Aorta (tissue), 5 donors: ENCODE measurements at places on chromosomes 5 and 9. TPM values are rescaled to one million over a fixed set of nuclear protein-coding genes. Genes with fewer than 3 reads are reported as not detected.
A peak's percentile ranks its signal among the peaks of the same experiment; 100 is the strongest.

The SPZ1 gene
- total RNA-seq, result not detected

The PCDHB4 gene
- 6.2 TPM for total RNA-seq

The PCDHB16 gene
- 7.4 TPM for total RNA-seq

The PTPRD gene
- 49.2 TPM for total RNA-seq

The SLC4A9 gene
- total RNA-seq, result not detected

The LEAP2 gene
- total RNA-seq, result 1.3 TPM

The EIF4EBP3 gene
- 14.2 TPM for total RNA-seq

The WNT8A gene
- total RNA-seq, result not detected

The OR1Q1 gene
- total RNA-seq, result not detected

The PAEP gene
- total RNA-seq, result not detected

The PCDHGA2 gene
- total RNA-seq, result 10.6 TPM

The PCDHGB4 gene
- 10.1 TPM for total RNA-seq

DNA sequence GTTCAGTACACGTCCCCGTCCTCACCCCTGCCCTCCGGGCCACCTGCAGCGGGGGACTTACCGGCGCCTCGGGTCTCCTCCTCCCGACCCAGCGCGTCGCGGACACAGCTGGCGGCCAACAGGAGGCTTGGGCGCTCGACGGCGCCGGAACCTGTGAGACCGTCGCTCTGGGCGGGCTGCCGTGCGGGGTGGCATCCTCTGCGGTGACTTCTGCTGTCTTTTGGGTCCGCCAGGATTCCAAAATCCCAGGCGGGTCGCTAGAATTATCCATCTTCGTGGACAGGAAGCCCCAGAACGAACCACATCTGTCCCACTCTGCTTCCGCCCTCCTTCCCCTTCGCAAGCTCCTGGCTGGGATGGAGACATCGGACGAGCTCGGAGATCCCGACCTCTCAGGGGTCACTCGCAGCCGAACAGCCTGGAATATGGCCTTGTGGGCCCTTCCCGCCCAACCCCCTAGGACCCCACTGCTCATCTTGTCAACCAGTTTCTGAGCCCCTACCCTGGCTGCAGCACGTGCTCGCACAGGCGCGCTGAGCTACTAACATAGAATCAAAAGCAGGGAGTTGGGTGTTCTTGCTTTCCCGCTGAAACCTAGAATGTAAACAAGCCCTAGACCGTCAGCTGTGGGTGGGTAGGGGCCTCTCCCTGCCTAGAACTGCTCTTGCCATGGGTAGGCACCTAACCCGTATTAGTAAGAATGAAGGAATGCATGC lies 947 bp upstream of the MARCHF3 start:
- DNase-seq, result peak; percentile 48

DNA sequence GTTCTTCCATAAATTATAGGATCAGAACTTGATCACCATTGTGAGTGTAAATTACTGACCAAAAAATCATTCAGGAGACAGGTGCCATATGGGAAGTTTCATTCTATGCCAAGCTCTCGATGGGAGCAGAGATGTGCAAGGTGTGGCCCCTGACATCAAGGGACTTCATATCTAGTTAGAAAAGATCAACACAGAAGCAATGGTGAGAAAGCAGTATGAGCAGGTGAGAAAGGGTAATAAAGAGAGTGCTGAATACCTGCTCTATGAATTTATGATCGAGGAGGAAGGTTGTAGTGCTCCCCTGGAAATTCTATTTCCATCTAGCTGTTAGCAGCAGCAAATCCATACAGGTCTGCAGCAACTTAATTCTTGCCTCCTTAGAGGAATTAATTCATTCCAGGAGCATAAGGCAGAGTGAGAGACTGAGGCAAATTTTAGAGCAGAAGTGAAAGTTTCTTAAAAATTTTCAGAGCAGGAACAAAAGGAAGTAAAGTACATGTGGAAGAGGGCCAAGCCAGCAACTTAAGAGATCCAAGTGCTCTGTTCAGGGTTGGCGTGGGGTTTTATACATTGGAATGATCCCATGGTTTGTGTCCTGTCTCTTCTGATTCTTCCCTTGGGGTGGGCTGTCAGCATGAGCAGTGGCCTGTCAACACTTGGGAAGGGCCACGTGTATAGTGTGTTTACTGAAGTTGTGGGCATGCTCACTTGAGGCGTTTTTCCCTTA lies 181.8 kb downstream of the SAXO1 start:
- no peak for DNase-seq

- DNase-seq, result no peak
Measured at GRCh38 chr5:173858670-173859407, 29.3 kb upstream of the CPEB4 start.

- no peak for DNase-seq
Measured at GRCh38 chr5:68372161-68372560, 156.6 kb downstream of the PIK3R1 start.

DNA sequence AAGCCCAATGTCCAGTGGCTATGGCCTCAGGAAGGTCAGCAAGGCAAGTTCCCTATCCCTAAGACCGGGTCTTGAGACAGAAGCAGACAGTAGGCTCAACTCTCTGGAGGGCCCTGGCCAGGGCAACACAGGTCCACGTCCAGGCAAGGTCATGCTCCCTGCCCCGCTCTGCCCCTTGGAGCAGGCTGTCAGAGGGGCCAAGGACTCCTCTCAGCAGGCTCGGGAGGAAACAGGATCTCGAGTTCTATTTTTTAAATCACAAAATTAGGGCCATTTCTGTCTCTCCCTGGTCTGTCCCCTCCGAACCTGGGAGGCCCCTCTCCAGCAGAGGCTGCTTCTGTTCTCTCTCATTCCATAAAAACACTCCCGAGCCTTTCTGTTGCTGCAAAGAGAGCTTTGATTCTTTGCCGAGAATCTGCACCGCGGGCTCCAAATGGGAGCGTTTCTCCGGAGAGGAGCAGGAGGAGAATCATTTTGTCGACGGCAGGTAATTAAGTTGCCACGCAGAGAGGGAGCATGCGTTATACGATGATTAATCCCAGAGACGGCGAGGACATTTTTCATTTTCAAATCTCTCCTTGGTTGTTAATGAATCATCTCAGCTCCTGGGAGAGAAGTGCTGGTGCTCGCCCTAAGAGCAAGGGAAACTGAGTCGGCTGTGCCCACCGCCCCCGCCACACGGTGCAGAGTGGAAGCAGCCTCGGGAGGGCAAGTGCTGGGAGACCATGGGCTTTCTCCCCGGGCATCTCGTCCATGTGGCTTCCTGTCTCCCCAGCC lies 24.5 kb upstream of the FCN1 start:
- DNase-seq, result peak; percentile 14

DNA sequence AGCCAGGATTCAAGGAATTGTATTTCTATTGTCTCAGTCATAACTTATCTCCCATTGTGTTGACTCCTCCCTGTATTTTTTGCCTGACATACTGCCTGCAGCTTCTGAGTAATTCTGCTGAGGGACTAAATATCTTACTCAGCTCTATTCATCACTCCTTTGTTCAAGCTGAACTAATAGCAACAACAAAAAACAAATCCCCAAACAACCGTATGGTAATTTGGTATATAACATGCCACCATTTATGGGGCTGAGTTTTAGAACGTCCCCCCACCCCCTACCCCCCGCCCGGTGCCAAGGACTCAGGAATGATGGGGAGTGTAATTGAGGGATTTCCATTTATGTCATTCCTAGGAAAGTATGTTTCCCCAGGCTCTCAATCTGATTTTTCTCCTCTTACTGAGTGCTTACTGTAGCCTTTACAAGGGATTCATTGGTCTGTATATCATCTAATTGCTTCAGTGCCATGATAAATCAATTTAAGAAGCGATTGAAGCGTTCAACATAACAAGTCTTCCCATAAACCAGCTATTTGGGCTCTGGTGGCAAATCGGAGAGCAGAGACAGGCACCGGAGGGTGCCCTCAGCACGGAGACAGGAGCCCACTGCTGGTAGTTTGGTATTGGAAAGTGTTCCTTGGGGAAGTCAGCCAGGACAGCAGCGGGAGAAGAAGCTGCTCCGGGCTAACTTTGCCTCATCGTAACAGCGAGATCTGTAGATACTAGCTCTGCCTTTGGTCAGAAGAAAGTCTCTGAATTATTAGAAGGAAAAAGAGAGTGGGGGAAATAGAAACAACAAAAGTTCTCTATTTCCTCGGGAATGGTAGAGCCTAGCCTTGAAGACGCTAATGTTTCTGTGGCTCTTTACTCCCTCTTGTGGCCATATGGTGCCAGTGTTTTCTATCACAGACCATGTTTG lies 40.7 kb upstream of the HSD17B4 start:
- DNase-seq, result peak; percentile 68

GRCh38 chr9:133114886-133115603 lies 6.0 kb downstream of the RALGDS start:
- DNase-seq, result peak; percentile 58

- no peak for DNase-seq
Measured at GRCh38 chr5:173242675-173243121, 7.7 kb upstream of the NKX2-5 start.

- no peak for DNase-seq
Measured at GRCh38 chr5:126917918-126918614, 112.3 kb downstream of the MARCHF3 start.

GRCh38 chr5:6392561-6392960 lies 14.2 kb upstream of the MED10 start:
- DNase-seq, result no peak

GRCh38 chr9:115952430-115953292 lies 200.9 kb upstream of the PAPPA start:
- DNase-seq, result no peak

DNA sequence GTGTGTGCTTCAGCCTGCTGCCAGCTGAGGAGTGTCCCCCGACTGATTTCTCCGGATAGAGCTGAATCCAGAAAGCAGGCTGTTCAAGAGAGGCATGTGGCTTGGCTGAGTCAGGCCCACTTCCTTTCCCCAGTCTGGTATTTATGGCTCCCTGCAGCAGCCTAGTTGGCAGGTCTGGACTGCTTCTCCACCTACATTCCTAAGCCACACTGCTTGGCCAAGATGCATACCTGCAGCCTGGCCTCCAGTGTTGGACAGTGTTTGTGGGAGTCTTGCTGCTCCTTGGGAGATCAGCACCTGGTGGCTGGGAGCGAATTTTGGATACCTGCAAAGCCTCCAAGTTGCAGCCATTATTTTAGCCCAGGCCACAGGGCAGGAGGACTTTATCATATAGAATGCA lies 670.8 kb downstream of the ACTL7B start:
- DNase-seq, result no peak

DNA sequence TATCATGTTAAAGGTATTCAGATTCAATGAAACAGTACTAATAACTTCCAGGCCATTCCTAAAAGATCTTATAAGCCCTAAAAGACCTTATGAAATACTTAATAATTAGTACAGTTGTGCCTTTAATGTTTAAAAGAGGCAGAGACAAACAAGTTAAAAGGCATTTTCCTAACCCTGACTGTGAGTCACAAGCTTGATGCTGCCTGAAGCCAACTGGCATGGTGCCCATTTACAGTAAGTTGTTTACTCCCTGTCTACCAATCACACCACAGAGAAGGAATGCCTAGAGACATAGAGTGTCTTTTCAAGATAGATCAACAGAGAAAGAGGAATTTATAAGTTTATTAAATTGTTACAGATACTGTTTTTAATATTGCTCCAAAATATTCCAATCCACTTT lies 47.8 kb downstream of the NR3C1 start:
- DNase-seq, result no peak

DNA sequence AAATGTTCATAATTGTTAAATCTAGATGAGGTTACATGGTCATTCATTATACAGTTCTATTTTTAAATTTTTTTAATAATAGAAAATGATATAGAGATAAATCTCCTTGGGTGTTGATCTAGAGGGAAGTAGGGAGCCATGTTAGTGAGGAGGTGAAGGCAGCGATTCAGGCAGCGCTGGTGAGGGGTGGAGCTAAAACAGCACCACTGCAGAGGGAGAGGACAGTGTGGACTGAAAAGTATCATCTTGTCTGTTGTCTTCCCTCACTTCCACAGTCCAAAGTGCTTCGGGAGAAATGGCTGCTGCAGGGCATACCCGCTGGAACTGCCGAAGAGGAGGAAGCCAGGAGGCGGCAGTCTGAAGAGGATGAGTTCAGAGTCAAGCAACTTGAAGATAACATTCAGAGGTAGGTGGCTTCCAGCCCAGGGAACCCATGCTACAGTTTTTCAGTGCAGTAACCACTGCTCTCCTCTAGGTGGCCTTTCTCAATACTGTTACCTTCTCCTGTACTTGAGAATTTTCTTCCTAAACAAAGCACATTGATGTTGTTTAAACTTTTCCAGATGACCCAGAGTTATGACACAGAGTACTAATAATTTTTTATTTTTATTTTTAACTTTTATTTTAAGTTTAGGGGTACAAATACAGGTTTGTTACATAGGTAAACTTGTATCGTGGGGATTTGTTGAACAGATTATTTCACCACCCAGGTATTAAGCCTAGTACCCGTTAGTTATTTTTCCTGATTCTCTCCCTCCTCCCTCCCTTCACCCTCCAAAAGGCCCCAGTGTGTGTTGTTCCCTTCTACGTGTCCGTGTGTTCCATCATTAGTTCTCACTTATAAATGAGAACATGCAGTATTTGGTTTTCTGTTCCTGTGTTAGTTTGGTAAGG lies 100.5 kb downstream of the PALM2AKAP2 start:
- no peak for DNase-seq

DNA sequence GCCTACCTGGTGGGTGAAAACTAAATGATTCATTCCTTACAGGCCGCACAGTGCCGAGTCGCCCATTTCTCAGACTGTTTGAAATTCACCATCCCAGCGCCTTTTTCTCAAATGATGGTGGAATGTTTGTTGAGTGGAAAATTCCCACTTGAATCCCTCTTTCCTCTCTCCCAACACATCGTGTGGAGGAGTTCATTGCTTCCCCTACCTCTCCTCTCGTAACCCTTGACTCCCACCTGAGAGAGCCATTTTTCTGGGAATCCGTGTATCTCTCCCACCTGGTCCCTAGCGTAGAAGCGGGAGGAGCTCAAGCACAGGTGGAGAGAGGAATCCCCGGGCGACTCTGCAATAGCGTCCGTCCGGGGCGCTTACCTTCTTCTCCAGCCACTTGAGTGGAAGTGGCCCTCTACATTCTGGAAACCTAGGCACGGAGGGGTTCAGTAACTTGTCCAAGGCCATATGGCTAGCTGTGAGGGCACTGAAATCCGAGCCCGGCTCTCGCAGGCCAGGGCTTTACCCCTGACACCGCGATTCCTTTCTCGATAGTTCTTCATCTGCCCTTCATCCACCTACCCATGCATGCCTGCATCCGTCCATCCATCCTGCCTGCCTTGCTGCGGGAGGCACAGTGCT lies 683 bp downstream of the OSMR start:
- no peak for DNase-seq

GRCh38 chr5:97628807-97629206 lies 445.8 kb upstream of the RIOK2 start:
- no peak for DNase-seq

DNA sequence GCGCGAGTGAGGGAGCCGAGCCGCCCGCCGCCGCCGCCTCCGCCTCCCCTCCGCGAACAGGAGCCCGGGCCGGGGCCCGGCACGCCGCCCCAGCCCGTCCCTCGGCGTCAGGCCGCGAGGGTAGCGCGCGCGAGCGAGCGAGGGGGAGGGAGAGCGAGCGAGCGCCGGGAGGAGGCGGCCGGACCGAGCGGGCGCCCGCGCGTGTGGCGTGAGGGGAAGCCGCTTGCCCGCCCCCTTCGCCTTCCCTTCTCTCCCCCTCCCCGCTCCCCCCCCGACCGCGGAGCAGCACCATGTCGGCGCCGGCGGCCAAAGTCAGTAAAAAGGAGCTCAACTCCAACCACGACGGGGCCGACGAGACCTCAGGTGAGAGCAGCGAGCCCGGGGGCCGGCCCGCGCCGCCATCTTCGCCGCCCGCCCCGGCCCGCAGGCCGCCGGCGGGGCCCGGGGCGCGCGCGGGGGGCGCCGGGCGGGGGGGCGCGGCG lies 312 bp downstream of the SET start:
- peak; percentile 88 for DNase-seq

- no peak for DNase-seq
Measured at GRCh38 chr9:6575324-6576034, 70.0 kb downstream of the GLDC start.

GRCh38 chr9:129489838-129490582 lies 130.9 kb downstream of the C9orf50 start:
- no peak for DNase-seq

GRCh38 chr5:151739939-151740335 lies 18.5 kb downstream of the ATOX1 start:
- DNase-seq, result no peak
